ENCODE measurements at places on chromosomes 7 and 10. TPM values are rescaled to one million over a fixed set of nuclear protein-coding genes. Genes with fewer than 3 reads are reported as not detected.

DNA sequence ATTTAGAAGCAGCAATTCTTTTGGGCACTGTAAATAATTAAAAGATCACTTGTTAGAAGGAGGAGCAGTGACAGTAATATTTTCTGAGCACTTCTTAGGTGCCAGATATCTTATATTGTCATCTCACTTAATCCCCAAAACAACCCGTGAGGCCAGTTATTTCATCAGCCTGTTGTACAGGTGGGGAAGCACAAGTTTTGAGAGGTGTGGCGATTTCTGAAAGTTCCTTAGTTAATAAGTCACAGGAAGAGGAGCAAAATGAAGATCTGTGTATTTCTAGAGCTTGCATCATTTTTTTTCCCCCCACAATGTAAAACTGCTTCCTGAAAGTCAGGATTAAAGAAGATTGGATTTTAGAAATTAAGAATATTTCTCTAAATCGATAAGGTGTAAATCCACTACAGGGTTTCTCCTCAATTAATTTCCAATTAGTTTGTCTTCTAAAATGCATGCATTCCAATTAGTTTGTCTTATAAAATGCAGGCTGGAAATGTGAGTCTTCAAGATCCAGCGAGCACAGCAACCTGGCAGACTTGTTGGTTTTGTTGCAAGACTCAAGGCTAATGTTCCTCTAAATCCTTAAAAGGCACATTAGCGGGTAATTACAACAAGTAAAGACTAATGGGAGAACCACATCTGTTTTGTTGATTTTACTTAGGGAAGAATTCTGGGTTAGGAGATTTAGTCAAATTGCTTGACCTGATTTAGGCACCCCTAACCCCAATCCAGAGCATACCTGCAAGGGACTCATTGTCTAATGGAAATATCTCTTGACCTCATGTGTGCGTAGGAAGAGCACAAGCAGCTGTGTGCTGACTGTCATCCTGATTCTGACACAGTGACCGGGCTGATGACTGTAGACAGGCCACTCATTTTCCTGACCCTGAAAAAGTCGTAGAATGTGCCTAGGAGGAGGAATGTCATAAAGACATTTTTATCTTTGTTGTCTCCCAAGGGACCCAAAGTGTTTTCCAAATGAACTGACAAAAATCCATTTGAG is 272.0 kb downstream of the BAMBI start:
- no peak for DNase-seq

DNA sequence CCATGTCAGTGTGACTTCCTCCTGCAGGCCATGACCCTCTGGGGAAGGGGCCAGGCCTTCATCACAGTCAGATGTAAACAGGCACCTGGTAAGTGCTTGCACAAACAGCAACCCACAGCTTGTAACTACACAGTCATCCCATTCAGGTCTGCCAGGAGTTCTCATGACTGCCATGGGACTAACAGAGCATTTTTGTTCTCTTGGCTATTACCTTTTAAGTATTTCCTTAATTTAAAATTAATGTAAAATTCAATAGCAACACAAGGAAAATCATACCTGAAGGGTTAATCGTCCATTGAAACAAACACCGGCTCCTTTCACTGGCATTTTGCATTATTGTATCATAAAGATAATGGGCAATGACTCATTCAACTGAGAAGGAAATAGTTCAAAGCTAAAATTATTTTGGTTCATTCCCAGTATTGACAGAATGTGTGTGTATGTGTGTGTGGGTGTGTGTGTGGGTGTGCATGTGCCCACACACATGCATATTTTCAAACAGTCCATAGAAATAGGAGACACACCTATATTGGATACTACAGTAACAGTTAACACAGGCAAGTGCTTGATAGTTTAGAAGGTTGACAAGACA is 307.9 kb downstream of the WDR11 start:
- no peak for DNase-seq

- no peak for DNase-seq
These were observed 340.5 kb downstream of the PTPRN2 start for GRCh38 chr7:158246960-158247673.

GRCh38 chr10:58241346-58241745 is 26.3 kb downstream of the IPMK start:
- DNase-seq: no peak

DNA sequence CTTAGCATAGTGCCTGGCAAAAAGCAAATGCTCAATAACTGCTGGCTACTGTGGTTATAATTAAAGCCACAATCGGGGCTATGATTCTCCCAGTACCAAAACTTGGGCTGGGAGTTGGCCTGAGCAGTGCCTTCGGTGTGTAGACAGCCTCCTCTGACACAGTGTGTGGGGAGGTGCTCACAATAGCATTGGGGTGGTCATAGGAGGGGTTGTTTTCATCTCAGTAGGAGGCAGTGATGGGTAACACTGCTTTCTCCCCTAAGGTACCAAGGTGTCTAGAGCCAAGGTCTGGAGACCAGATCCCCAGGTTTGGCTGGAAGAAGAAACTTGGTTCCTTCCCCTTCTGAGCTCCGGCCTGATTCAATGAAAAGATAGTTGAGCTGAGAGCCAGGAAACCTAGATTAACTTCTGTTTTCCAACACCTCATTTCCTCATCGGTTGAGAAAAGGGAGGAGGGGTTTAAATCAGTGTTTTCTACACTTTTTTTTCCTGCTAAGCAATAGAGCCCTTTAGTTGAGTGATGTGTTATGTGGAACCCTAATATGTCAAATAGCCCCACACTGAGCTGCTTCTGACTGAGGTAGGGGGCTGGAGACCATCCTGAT is 68.2 kb downstream of the LRMDA start:
- DNase-seq: no peak

GRCh38 chr10:124294811-124295770 is 123.6 kb downstream of the OAT start:
- DNase-seq: no peak

DNA sequence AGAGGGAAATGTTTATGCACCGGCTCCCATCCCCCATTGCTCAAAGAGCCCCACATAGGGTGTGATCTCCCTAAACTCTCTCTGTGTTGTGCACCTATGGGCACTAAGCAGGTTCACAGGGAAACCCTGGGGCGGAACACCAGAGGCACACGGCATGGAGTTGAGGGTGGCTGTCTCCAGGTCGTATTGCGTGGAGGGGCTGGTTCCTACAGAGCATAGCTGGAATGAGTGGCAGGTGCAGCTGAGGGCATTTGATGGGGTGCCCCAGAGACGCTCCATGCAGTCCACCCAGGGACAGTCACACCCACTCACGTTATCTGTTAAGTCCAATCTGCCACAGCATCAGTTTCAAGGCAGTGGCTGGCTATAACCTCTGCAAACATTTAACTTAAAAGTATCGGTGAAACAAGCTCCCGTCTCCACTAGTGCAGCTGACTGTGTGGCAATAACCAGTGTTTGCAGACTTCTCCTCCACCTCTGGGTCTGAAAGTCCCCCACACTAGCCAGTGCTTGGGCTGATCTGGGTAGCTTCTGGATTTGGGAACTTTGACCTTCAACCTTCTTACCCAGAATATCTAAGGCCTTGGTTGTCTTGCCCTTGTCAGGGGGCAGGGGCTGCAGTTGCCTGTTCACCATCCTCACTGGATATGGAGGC is 249.2 kb upstream of the ZNF32 start:
- no peak for DNase-seq

DNA sequence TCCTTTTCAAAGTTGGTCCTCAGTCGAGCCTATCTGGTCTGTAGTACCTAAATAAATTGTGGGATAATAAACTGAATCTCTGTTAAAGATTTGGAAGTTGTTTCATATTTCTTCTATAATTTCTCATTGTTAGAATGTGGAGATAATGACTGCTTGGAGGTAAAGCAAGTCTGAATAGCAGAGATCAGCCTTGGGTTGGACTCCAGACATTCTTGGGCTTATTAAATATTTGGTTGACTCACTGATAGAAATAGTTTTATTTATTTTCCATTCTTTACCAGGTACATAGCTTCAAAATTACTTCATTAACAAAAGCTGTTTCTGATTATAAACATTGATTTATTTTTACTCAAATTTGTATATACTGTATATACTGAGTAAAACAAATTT is 34.3 kb downstream of the TPST1 start:
- no peak for DNase-seq

GRCh38 chr10:70277396-70278030 is 6.3 kb downstream of the NPFFR1 start:
- no peak for DNase-seq

DNA sequence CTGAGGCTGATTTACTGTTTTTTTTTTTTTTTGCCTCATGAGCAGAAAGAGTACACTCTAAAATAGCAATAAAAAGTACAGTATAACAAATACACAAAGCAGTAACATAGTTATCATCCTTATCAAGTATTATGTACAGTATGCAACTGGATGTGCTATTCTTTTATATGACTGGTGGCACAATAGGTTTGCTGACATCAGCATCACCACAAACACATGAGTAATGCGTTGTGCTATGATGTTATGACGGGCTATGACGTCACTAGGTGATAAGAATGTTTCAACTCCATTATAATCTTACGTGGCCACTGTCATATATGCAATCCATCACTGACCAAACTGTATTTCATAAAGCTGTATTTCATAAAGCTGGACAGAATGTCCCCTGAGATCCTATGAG is 189.2 kb upstream of the GLI3 start:
- no peak for DNase-seq

GRCh38 chr10:62075912-62076311 is 174.4 kb downstream of the ARID5B start:
- DNase-seq: no peak

DNA sequence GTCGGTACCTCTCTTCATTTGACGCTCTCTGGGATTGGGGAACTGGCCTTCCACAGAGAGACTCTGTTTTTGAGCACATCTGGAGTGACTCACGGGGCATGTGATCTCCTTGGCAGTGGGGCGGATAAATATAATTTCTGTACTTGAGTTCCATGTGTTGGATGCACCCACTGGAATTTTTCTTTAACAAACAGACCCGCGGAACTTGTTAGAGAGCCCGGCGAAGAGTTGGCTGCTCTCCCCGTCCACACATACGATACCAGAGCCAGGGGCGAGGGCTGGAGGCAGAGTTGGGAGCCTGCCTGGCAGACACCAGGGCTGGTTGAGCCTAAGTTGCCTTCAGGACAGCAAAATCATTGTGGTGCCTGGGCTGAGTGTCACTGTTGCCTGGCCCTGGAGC is at the start of gene FAM180A:
Gene FAM180A (minus strand): TSS at position 44 of the 400 bp plus-strand sequence. CDS start 233 bp downstream, outside the sequence.
- no peak for DNase-seq

DNA sequence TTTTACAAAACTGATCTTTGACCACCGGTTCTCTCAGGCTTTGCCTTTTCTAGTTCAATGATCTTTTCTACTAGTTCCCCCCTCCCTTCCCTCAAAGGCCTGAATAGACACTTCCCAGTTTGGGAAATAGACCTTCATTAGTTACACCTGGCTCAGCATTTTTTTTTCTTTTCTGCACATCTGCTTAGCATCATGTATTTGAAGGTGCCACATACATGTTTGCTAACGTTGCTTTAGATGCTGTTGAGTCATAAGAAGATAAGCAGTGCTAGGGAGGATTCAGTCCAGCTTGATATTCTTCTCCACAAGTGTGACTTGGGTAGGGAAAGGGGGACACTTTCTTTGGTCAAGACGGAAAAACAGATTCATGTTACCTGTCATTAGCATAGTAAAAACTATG is 78.3 kb downstream of the BICC1 start:
- DNase-seq: no peak

DNA sequence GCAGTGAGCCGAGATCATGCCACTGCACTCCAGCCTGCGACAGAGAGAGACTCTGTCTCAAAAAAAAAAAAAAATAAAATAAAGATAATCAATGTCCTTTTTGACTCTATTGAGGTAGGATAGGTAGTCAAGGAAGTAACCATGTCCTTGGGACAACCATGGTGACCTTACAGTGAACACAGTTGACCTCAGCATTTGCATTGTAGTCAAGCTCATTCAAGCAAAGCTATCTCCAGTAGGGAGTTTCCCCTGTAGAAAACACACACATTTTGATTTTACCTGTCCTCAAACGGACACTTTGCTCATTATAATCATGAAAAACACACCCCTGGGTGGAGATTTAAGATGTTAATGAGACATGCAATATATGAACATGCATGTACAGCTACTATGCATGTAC is 171.7 kb downstream of the KIF20B start:
- DNase-seq: no peak

GRCh38 chr10:113765910-113766309 is 14.4 kb downstream of the PLEKHS1 start:
- DNase-seq: no peak

GRCh38 chr7:29289156-29290021 is 94.8 kb downstream of the CHN2 start:
- DNase-seq: no peak

GRCh38 chr7:78072201-78072590 is 273.6 kb downstream of the PHTF2 start:
- DNase-seq: no peak

- DNase-seq: no peak
These were observed 14.8 kb downstream of the TSPAN12 start for GRCh38 chr7:120843109-120843508.

GRCh38 chr7:22356701-22357310 is at the start of gene RAPGEF5:
TSS of gene RAPGEF5 (minus strand) at chr7:22357154. CDS start at chr7:22357060, 94 bp downstream.
- DNase-seq: no peak

DNA sequence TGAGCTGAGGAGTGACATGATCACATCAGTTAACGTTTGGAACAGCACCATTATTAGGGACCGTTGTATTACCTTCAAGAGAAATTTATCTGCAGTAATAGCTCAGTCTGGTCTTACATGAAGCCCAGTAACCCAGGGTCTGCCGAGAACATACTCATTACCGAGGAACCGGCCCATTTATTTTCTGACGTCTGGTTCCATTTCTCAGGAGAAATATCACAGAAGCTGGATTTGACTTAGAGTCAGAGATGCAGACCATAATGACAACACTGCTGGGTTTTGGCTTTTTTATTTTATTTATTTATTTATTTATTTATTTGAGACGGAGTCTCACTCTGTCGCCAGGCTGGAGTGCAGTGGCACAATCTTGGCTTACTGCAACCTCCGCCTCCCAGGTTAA is 163.1 kb downstream of the CCDC3 start:
- DNase-seq: no peak

Gene DNAJC12
- 2.4 TPM for total RNA-seq

Gene PTF1A
- not detected for total RNA-seq

Gene PRSS37
- total RNA-seq: not detected

Gene HKDC1
- total RNA-seq: not detected

Gene TPST1
- 18.7 TPM for total RNA-seq

Gene MYO3A
- total RNA-seq: not detected

Gene SFTPA2
- total RNA-seq: not detected

Gene AKR1D1
- not detected for total RNA-seq

Gene BZW2
- 106 TPM for total RNA-seq

Gene MOGAT3
- total RNA-seq: not detected

Gene CDH23
- total RNA-seq: not detected

Gene GSAP
- total RNA-seq: 5.8 TPM

Measured in endothelial cell of umbilical vein (primary cell).